ENCODE measurements at places on chromosomes 7 and 10.

DNA sequence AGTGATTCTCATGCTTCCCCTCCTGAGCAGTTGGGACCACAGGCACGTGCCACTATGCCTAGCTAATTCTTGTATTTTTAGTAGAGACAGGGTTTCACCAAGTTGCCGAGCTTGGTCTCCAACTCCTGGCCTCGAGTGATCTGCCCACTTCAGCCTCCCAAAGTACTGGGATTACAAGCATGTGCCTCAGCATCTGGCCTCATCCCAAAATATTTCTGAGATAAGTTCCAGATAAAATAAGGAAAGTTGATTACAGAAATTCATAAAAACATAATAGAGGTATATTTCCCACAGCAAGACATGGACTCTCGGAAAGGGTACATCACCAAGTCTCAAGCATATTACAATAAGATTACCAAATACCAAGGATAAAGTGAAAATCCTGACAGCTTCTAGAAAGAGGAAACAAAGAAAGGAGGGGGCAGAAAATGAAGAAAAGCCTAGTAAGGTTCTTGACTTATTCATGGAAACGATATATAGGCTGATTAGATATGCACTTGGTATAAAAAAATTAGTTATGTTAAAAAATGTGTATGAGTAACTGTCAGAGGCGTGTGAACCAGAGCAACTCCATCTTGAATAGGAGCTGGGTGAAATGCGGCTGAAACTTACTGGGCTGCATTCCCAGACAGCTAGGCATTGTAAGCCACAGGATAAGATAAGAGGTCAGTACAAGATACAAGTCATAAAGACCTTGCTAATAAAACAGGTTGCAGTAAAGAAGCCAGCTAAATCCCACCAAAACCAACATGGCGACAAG lies 35.0 kb downstream of the IQUB start:
- DNase-seq: no peak

DNA sequence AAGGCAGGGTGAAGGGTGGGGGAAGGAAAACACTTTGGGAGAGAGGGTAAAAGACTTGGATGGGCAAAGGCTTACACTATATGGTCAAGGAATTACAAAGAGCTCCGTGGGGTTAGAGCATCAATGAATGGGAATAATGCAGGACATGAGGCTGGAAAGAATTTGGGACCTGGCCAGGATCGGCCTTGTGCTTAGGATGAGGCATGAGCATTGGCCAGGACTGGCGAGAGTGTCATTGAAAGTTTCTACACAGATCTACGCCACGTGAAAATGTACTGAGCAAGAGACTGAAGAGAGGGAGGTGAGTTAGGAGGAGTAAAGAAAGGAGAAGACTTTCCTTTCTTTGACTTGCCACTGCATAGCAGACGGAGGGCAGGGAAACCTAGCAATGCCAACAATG lies 142.8 kb downstream of the PTEN start:
- no peak for DNase-seq

GRCh38 chr10:131685576-131685975 lies 215.2 kb upstream of the PPP2R2D start:
- no peak for DNase-seq

GRCh38 chr10:120022357-120022756 lies 129.8 kb downstream of the SEC23IP start:
- no peak for DNase-seq

- DNase-seq: no peak
Observed at GRCh38 chr10:31582365-31583052, 263.5 kb downstream of the ZEB1 start.
